ENCODE measurements at places on chromosomes 5 and 9.

DNA sequence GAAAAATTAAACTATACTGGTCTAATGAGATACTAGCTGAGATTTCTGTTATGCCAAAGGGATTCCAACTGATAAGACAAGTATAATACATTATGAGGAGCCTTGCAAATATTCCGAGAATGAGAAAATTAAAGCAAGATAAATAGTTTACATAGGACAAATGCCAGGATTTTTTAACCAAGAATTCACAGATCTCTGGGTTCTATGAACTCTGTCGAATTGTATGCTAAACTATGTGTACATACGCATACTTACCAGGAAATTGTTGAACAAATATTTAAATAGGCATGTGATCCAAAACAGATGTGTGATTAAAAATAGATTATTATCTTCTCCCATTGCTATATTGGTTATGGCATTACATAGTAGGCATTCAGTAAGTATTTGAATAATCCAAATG, 616.6 kb downstream of the GABRG2 start:
- DNase-seq: no peak

DNA sequence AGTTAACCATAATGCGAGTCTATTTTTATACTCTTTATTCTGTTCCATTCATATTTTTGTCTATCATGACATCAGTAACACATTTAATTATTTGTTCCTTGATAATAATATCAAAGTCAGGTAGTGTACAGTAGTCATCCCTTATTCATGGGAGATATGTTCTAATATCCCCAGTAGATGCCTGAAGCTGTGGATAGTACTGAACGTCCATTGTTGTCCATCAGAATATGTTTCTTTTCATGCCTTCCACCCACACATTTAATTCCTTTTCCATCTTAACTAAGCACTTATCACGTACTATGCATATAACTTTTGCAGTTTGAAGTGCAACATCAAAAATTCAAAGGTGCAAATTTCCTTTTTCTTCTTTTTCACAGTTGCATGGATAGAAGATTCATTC, 53.6 kb downstream of the FER start:
- DNase-seq: no peak

GRCh38 chr9:76654051-76654461, 110.2 kb upstream of the PCA3 start:
- no peak for DNase-seq

DNA sequence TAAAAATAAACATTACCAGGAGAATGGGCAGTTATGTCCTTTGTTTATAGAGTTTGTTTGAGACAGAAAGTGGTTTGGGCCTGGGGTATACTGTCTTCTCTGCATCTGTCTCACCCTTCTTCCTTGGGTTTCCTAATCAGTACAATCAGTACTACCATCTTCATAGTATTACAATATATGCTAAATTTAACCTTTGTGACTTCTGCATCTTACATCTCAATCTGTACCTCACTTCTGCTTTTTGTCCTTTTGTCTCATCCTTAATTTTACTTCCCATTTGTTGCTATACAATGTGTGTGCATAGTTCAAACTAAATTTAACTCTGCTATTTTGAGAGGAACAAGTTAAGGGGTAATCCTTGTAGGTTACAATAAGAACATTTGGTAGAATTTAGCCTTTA, 19.6 kb downstream of the FBXO38 start:
- DNase-seq: no peak

DNA sequence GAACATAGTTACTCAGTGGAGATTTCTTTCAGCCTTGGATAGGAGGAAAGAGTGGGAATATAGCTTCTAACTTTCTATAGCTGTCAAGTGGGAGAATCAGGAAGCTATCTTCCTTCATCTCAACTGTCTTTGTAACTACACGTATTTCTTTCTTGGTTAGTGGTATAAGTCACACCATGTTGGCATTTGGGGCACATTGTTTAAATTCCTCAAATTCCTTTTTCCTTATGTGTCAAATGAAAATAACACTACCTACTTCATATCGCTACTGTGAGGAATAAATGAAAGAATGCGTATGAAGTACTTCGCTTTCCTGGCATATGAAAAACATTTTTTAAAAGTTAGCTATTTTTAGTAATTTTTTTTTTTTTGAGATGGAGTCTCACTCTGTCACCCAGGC, 1082.5 kb upstream of the WWC1 start:
- DNase-seq: no peak

Data from stimulated activated CD4-positive, alpha-beta T cell treated with anti-CD3 and anti-CD28 coated beads, Interleukin-15, amount 100 ng/mL, for 48 hours (primary cell).